Right lobe of liver (tissue), 6 donors: ENCODE measurements at places on chromosomes 12 and 14. TPM values are rescaled to one million over a fixed set of nuclear protein-coding genes. Genes with fewer than 3 reads are reported as not detected.

Gene MANSC4
- not detected for total RNA-seq

Gene PLA2G1B
- total RNA-seq, result not detected

Gene AQP6
- not detected for total RNA-seq

Gene TMCC3
- total RNA-seq, result 2.1 TPM

Gene CLEC2A
- total RNA-seq, result not detected
